GM23248 (cell line): ENCODE measurements at places on chromosomes 5 and 9.

- DNase-seq: no peak
Measured at GRCh38 chr5:116806836-116807235, 232.2 kb upstream of the SEMA6A start.

DNA sequence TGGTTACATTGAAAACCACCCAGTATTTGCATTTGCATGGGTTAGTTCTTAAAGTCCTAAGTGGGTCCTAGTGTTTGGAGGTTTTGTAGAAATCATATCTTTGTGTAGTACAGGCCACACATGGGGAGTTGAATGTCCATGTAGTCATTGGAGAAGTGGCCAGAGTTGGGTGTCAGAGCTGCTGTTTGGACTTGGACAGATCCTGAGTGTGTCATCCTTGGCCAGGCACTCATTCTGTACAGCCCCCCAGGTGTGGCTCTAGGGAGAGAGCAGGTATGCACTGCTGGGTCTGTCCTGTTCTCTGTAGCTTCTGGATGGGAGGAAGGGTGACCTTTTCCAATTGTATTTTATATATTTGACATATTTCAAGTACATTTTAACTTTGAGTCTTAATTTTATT lies 82.4 kb downstream of the IQGAP2 start:
- DNase-seq: no peak

DNA sequence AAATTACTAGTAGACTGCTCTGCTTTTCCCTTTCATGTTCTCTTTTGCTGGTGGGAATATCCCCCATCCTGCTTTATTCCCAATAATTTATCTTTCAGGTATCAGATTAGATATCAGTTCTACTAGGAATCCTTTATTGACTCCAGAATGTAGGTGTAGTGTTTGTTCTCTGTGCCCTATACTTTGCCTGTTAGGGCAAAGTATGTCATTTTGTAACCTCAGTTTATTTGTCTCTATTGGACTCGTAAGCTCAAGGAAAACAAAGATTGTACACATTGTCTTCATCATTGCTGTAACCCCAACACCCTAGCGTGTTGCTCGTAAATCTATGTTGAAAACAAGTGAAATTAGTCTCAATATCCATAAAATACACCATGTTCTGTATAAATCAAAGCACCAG lies 190.5 kb downstream of the COMMD10 start:
- no peak for DNase-seq

DNA sequence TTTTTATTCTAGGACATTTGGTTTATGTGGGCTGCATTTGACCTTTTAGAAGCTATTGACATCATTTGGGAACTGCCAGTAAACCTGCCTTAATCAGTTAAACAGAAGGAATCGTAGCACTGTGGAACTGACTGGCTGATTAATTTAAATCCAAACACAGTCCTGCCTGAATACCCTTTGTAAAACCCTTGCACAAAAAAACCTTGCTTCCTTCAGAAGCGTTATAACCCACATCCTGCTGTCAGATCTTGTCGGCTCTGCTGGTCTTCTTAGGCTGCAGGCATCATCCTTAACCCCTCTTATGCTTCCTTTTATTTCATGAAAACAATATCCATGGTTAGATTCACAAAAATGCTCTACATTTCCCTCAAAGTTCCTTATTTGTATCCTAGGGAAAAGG lies 46.3 kb downstream of the PAM start:
- DNase-seq: no peak

- DNase-seq: peak; percentile 98
Measured at GRCh38 chr5:57494104-57495098, 11.8 kb upstream of the ACTBL2 start.

DNA sequence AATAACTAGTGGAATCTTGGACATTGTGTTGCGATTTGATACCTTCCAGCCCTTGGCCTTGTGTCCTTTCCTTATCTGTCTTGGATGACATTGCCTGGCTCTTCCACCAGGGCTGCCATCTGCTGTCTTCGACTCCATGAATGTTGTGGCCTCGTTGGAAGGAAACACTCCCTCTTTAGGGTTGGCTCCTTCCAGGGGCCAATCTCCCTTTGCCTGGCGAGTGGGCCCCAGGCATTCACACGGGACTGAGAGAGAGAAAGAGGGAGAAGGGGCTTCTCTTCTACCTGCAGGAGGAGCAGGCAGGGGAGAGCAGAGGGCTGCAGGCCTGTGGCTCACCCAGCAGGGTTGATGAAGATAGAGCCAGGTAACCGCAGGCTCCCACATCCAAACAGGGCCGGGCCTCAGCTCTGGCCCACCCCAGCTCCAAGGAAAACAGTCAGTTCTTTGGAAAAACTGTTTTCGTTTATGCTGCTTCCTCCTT lies 31.3 kb downstream of the FGF1 start:
- no peak for DNase-seq

- no peak for DNase-seq
Measured at GRCh38 chr9:133305731-133306130, 30.3 kb downstream of the SURF6 start.

DNA sequence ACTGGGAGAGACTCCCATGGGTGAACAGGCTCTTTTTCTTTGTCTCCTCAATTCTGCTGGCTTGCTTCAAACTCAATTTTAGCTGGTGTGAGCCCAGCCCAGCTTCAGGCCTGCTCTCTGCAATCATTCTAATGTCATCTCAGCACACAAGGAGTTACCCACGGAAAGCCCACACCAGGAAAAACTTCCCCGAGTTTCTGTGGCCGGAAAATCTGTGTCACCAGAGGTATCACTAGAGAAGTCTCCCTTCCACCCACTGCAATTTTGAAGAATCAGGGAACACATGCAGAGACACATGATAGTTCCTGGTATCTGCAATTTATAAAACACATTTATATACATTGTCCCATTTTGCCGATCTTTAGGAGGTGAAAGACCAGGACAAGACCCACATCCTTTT lies 13.5 kb upstream of the NDFIP1 start:
- DNase-seq: peak; percentile 32

DNA sequence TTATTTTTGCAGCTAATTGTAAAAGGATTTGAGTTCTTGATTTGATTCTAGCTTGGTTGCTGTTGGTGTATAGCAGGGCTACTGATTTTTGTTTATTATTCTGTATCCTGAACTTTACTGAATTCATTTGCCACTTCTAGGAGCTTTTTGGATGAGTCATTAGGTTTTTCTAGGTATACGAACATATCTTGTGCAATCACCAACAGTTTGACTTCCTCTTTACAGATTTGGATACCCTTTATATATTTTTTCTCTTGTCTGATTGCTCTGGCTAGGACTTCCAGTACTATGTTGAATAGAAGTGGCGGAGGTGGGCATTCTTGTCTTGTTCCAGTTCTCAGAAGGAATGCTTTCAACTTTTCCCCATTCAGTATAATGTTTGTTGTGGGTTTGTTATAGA lies 210.8 kb downstream of the FGF10 start:
- no peak for DNase-seq

GRCh38 chr5:34957857-34958690 lies 28.7 kb downstream of the DNAJC21 start:
- DNase-seq: peak; percentile 68

DNA sequence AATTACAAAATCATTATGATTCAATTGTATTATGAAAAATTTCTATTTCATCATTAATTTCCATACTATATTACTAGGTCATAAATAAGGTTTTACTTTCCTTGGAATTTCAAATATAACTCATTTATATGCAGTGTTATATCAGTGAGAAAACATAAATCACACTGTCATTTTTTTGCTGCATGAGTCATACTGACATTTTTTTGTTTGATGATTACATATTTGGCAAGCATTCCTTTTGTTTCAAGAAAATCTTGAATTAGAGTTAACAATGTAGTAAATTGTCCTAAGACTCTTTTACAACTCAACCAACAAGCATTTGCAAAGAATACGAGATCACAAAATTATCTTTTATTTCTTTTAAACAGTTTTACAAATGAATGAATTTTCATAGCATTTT lies 298.4 kb upstream of the SEMA6A start:
- no peak for DNase-seq

GRCh38 chr5:179829732-179830435 lies 9.2 kb downstream of the SQSTM1 start:
- DNase-seq: no peak

DNA sequence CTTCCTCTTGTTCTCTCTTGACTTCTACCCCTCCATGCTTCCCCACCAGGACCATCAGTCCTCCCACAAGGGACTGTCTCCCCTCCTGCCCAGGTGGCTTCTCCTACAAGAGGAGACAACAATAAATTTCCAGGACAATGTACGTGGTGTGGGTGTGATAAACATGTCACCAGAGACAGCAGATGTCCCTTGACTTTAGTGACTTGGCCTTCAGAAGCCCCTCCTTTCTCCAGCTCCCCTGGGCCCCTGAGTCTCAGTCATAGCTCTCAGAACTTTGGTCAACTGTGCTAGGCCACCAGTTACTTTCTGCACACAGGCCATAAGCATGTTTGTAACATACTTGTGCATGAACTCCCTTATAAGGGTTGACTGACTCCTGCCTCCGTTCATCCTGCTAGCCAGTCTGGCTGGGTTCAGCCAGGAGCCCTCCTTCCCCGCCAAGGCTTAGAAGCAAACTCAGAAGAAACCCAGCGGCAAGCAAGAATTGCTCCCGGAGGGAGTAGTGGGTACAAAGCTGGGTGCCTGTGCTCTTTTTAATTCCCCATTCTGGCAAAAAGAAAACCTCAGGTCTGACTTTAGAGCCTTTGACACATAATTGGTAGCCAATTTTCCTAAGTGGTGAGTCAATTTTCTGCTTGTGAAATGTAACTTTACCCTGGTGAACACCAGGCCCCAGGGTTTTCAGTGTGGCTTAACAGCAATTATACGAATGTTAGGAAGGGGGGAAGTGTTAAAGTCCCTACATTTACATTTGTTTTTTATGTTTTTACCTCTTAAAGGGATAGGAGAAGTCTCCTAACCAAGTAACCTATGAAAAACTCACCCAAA lies 49.2 kb downstream of the EBF1 start:
- DNase-seq: peak; percentile 91

DNA sequence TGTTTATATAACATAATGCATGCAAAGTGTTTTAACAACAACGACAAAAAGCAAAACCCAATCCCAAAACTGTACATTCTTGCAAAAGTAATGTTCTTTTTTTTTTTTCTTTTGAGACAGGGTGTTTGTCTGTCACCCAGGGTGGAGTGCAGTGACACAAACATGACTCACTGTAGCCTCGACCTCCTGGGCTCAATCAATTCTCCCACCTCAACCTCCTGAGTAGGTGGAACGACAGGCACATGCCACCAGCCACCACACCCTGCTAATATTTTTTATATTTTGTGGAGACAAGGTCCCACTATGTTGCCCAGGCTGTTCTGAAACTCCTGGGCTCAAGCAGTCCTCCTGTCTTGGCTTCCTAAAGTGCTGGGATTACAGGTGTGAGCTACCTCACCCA lies 13.6 kb upstream of the HAVCR1 start:
- no peak for DNase-seq

- DNase-seq: no peak
Measured at GRCh38 chr5:24909210-24909609, 264.4 kb upstream of the CDH10 start.

DNA sequence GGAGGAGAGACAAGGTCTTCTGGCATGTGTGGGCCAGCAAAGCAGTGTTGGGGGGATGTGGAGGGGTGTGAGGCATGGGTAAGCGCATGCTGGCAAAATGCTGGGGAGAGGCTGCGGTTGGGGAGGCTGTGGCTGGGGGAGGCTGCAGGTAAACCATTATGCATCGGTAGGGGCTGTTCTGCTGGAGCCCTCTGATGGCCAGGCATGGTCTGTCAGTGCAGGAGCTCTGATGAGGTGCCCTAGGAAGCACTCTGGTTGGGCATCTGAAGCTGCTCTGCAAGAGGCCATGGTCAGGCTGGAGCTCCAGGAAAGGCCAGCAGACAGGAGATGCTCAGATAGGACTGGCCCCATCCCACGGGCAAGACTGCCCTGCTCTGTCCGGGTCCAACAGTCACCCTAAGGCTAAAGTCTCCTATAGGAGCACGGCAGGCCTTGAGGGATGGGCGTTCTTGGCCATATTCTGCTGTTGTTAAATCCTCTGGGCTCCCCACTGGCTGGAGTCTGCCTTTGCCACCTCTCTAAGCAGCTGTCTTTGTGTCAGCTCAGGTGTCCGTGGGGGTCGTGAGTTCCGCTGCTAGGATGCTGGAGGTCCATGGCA lies 28.7 kb downstream of the ITGA2 start:
- no peak for DNase-seq

DNA sequence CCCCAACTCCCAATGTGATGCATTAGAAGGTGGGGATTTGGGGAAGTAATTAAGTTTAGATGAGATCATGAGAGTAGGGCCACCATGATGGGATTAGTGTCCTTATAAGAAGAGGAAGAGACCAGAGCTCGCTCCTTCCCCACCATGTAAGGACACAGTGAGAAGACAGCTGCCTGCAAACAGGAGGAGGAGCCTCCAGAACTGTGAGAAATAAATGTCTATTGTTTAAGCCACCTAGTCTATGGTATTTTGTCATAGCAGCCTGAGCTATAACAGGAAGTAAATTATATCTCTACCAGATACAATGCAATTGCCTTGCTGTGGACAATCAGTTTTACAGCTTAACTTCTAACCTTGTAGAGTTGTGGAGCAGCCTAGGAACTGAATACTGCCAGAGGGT lies 58.0 kb downstream of the ANKRD33B start:
- no peak for DNase-seq

- DNase-seq: no peak
Measured at GRCh38 chr5:138745268-138745667, 8.0 kb upstream of the CTNNA1 start.

DNA sequence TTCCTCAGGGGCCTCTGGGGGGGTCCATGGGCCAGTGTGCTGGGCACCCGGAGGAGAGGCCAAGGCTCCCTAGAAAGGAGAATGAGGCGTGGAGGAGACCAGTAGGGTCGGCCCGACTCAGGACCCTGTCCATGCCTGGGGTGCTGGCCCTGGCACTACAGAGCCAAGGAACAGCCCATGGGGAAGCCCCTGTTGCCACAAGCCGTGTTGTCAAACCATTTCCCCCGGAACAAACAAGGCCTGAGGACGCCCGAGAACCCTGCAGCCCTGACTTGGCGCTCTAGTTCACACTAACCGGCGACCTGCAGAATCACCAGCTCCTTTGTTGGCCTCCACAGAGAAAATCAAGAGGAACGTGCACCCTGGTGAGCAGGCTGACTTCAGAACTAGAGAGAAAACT lies 41.6 kb upstream of the SLC12A7 start:
- DNase-seq: no peak

GRCh38 chr9:4207123-4207875 lies 92.6 kb downstream of the GLIS3 start:
- DNase-seq: no peak

- no peak for DNase-seq
Measured at GRCh38 chr9:37002413-37003217, 31.5 kb downstream of the PAX5 start.

- no peak for DNase-seq
Measured at GRCh38 chr9:109017493-109017892, 4.2 kb upstream of the CTNNAL1 start.

DNA sequence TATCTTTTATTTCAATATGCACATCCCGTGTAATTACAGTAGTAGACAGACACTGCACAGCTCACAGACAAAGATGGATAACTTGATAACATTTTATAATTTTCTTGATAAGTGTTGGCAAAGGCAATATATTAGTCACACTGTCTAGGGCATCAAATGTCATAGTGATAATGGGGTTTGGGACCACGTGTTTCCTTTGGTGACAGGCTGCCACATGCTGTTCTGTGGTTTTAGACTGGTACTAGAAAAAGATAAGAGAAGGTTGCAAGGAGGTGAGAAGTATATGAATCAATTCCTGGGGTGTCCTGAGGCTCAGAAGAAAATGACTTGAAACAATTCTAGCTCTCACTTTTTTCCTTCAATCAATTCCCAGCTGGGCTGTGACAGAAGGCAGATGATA lies 258.8 kb upstream of the CHD1 start:
- DNase-seq: no peak

- no peak for DNase-seq
Measured at GRCh38 chr5:179854356-179854755, 4.3 kb downstream of the MRNIP start.

- DNase-seq: peak; percentile 81
Measured at GRCh38 chr9:124110307-124110915, 98.8 kb downstream of the LHX2 start.
